Ammon's horn (tissue), 1 donor: ENCODE measurements at places on chromosomes 13 and 19.
A peak's percentile ranks its signal among the peaks of the same experiment; 100 is the strongest.

- DNase-seq = no peak
These were observed 35.7 kb upstream of the FAM216B start for GRCh38 chr13:42745655-42746054.

- DNase-seq = peak; percentile 71
These were observed 24.9 kb downstream of the SIGLEC7 start for GRCh38 chr19:51166846-51167490.

GRCh38 chr19:21101521-21102242 lies 19.7 kb downstream of the ZNF714 start:
- no peak for DNase-seq

DNA sequence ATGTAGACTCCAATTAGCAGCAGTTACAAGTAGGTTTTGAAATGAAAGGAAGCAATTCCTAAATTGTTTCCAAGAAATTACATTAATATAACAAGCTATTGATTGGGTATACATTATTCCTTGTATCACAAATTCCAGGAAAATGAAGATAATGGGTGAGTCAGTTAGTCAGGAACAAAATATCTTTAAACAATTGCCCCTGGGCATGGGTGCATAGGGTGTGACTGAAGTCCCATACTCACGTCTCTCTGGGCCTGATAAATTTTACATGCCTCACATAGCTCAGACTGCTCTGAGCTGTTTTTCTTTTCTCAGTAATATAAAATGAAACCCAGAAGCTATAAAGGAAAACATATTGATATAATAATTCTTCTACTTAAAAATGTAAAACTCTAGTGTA lies 87.8 kb downstream of the FNDC3A start:
- DNase-seq = no peak

- no peak for DNase-seq
These were observed 995.9 kb downstream of the UQCRFS1 start for GRCh38 chr19:28217022-28217421.

- no peak for DNase-seq
These were observed 401.3 kb downstream of the PCDH17 start for GRCh38 chr13:58032676-58033460.

DNA sequence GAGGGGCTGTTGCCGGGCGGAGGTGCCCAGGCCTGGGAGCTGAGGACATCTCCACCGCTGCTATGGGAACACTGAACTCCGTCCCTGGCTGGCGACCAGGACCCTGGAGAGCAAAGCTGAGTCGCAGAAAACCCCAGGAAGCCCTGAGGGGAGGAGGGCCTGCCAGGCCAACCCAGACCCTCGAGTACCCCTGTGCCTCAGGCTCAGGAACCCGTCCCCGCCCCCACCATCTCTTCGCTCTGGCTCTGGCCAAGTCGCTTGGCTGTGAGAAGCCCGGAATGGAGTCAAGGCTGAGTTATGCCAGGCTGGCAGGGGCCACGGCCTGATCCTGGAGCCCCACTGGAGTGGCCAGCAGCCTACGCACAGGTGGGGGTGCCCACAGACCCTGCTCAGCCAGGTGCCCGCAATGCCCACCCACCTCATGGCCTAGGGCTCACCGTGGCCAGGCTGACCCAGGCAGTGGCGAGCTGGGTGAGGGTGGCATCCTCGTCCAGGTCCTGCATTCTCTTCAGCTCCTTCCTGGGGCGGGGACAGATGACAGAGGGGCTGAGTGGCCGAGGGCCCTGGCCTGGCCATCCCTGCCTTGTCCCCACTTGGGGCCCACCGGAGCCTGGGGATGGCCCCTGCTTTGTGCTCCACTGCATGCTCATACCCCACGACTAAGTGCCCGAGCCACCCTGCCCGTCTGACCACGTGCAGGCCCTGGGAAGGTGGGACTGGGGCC lies 8.5 kb upstream of the CERS1 start:
- DNase-seq = peak; percentile 79

- DNase-seq = no peak
These were observed 116.9 kb downstream of the KCTD12 start for GRCh38 chr13:76769271-76769791.

DNA sequence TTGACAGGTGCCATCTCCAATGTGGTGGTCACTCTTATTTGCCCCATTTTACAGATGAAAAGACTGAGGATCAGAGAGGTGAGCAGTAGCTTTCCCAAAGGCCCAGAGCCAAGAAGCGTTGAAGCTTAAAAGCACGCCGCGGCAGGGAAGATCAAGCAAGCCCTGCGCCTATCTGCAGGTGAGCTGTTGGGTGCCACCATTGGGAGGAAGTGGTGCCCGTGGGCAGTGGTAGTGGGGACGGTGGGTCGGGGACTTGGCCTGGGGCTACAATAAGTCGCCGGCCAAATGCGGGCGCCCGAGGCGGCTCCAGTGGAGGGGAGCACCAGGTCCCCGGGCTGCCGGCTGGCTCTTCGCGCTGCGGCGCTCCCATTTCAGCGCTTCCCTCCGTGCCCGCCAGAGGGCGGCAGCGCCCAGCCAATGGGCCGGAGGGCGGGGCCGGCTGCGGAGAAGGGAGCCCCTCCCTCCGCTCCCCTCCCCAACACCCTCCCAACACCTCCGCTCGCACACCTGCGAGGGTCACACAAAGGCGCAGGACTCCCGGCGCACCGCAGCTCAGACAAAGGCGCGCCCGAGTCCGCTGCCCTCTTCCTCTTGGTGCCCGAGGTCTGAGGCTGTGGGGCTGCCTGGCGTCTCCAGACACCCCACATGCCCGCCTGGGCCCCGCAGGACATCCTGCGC lies 744 bp upstream of the POU2F2 start:
- peak; percentile 69 for DNase-seq
